ENCODE measurements at places on chromosomes 7 and 10.

- DNase-seq: peak; percentile 7
Measured at GRCh38 chr10:86585037-86585929, 63.7 kb upstream of the WAPL start.

DNA sequence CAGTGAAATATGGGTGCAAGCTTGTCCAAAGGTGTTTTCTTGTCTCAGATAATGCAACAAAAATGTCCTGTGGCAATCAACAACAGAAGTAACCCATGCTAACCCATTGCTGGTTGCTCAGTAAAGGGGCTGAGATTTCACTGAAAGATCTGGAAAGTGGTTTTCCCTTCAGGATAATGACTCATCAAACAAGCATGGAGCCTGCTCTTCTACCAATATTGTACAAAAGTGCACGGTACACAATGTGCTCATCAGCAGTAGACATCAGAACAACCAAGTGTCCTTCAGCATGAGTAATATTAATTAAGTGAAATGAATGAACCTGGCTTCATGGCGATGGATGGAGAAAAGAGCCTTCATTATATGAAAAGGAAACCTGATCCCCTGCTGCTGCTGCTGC, 287.1 kb upstream of the NEBL start:
- peak; percentile 16 for DNase-seq

GRCh38 chr7:25314731-25315267, 86.5 kb upstream of the NPVF start:
- no peak for DNase-seq

GRCh38 chr10:13617116-13617515, 30.4 kb downstream of the PRPF18 start:
- no peak for DNase-seq

GRCh38 chr10:101091546-101092290, 29.9 kb downstream of the KAZALD1 start:
- no peak for DNase-seq

GRCh38 chr7:4824120-4824775, 37.6 kb downstream of the PAPOLB start:
- no peak for DNase-seq

GRCh38 chr10:12042409-12042796, 206 bp downstream of the UPF2 start:
- DNase-seq: no peak

DNA sequence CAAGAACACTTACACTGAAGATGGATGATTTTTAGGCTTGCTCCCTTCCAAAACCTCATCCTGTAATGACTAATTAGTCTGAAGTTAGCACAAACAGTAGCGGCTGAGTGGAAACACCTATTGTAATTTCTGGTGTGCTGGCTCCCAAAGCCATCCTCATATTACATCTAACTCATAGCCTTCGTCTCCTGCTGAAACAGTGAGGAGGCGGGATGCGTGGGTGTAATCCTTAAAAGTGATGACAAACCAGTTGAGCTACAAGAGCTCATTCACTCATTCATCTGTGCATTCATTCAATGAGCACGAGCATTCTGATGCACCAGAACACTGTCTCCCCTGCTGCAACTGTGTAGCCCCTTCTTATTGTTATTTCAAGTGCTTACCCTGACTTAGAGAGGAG, 235.3 kb downstream of the CALN1 start:
- DNase-seq: no peak

- DNase-seq: no peak
Measured at GRCh38 chr7:7932553-7932952, 36.0 kb upstream of the GLCCI1 start.

DNA sequence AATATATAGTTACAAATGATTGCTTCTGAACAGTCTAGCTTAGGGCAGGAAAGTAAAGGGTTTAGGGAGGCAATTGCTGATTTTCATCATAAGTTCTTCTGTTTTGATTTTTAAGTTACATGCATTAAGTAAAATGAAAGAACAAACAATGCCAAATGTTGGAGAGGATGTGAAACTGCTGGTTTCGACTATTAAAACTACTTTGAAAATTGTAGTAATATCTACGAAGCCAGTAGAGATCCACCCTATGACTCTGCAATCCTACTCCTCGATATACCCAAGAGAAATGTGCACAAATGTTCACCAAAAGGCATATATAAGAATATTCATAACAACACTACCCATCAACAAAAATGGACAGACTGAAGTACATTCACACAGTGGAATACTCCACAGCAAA, 24.3 kb downstream of the PDZD8 start:
- no peak for DNase-seq

All from kidney epithelial cell (primary cell).